ENCODE measurements at places on chromosomes 12 and 14. TPM values are rescaled to one million over a fixed set of nuclear protein-coding genes. Genes with fewer than 3 reads are reported as not detected.

The CLEC1B gene
- not detected for total RNA-seq

- peak; percentile 62 for DNase-seq
- H3K27me3 ChIP-seq = peaks cover 9% of the 10 kb centered on the region
- H3K27ac ChIP-seq = peak overlapping the region; percentile 93
- H3K4me3 ChIP-seq = peak overlapping the region; percentile 60
- peaks cover 48% of the 10 kb centered on the region for H3K4me1 ChIP-seq
Measured at GRCh38 chr12:47808050-47808449, 11.7 kb downstream of the HDAC7 start.

DNA sequence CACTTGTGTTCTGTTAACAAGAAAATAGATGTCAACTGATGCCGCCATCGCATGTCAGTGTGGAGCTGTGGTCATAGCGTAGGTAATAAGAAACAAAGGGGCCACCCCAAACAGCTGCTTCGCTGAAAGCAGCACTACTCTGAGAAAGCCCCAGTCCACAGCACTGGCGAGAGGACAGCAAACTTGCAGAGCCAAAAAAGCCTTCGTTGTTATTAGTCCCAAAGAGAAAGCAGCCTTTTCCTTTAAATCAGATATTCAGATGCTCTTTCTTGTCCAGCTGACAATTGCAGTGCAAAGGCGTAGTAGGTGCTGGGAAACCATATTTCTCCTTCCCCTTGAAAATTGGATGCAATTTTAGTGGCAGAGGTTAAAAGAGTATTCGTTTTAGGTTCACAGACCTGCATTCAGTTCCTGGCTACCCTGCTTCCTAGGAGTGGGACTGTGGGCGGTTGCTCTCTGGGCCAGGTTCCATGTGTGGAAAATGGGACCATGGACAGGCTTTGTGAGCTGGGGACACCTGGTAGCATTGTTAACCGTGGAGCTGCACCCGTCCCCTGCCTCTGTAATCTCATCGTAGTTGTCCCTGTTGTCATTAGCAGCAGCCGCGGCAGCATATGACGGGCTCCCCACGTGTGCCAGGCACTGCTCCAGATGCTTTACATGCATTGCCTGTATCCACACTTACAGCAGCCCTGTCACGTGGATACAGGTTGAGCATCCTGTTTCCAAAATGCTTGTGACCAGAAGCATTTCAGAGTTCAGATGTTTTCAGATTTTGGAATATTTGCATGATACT is 54.2 kb downstream of the ELK3 start:
- no peak overlapping the region for H3K4me3 ChIP-seq
- DNase-seq = no peak
- no peak overlapping the region for H3K27ac ChIP-seq
- peaks cover 11% of the 10 kb centered on the region for H3K4me1 ChIP-seq
- peaks cover 3% of the 10 kb centered on the region for H3K27me3 ChIP-seq

GRCh38 chr12:3083921-3084347 is 6.8 kb downstream of the TSPAN9 start:
- H3K27ac ChIP-seq = no peak overlapping the region
- peaks cover 13% of the 10 kb centered on the region for H3K4me1 ChIP-seq
- no peaks in the 10 kb centered on the region for H3K36me3 ChIP-seq
- H3K4me3 ChIP-seq = no peak overlapping the region

- no peaks in the 10 kb centered on the region for H3K36me3 ChIP-seq
- H3K27me3 ChIP-seq = no peaks in the 10 kb centered on the region
- DNase-seq = no peak
- no peaks in the 10 kb centered on the region for H3K4me1 ChIP-seq
- no peak overlapping the region for H3K27ac ChIP-seq
Measured at GRCh38 chr12:61713121-61713520, 547.1 kb upstream of the USP15 start.

GRCh38 chr12:1656902-1657301 is 27.9 kb downstream of the WNT5B start:
- no peaks in the 10 kb centered on the region for H3K36me3 ChIP-seq
- H3K27ac ChIP-seq = no peak overlapping the region
- no peak overlapping the region for H3K4me3 ChIP-seq
- H3K27me3 ChIP-seq = peaks cover 6% of the 10 kb centered on the region
- H3K4me1 ChIP-seq = no peaks in the 10 kb centered on the region
- DNase-seq = no peak

DNA sequence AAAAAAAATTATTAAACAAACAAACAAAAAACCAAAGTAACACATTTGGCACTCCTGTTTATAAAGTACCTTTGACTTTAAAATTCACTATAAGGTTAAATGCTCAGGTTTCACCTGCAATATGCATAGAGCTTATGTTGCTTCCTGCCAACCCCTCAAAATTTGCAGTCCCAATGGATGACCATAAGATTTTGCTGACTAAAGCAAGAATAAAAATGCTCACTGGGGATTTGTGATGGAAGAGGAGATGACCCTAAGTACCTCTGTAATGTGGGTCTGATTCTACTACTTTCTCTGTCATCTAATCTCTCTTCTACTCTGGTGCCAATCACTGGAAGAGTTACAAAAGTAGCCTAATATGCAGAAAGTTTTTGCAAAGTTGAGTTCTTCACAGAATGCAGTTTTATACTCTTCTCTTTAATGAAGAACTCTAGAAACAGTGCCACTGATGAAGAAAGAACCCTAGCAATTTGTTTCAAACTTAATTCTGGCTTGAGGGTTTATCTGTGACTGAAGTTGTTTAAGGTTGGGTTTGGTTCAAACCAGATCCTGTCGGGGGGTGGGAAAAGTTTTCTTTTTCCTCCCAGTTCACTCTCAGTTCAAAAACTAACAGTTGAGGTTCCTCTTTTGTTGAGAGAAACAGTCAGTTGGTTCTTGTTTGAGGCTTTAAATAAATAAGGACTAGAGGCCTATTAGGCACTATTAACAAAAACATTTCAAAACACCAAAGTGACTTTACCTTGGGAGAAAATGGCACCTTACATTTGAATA is 10.9 kb downstream of the WASHC3 start:
- H3K36me3 ChIP-seq = no peaks in the 10 kb centered on the region
- DNase-seq = no peak
- H3K27ac ChIP-seq = no peak overlapping the region
- no peak overlapping the region for H3K4me3 ChIP-seq

All from glutamatergic neuron (in vitro differentiated cells).